ENCODE measurements at places on chromosomes 13 and 19.

DNA sequence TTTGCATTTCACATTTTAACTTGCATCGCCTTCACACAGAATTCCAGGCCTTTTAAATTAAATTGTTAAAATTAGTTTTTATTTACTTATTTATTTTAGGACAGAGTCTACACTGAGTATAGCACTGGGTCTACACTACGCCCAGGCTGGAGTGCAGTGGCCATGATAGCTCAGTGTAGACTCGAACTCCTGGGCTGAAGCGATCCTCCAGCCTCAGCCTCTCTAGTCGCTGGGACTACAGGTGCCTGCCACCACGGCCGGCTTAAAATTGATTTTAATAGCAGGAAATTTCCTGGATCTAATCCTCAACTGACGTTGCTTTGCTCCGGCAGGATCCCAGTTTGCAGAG is 301 bp upstream of the ZNF610 start:
- DNase-seq: no peak

- DNase-seq: no peak
These were observed 407.8 kb downstream of the OLFM4 start for GRCh38 chr13:53436396-53436795.

DNA sequence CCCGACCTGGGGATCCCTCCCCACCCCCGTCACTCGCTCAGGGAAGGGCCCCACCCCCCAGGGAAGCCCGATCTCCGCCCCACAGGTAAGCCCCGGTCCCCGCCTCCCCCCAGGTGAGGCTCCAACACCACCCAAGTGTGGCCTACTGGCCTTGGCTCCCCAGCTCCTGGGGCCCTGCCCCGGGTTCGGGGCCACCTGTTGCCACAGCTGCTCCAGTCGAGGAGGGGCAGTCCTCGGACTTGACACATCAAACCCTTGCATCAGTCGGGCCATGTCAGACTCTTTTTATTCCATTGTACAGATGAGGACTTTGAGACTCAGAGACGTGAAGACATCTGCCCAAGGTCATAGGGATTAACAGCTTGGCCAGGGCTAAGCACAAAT is 512 bp downstream of the CC2D1A start:
- DNase-seq: no peak

GRCh38 chr19:50324331-50324730 is 4.8 kb downstream of the KCNC3 start:
- no peak for DNase-seq

- no peak for DNase-seq
These were observed 3.0 kb upstream of the SLC6A16 start for GRCh38 chr19:49327878-49328544.

DNA sequence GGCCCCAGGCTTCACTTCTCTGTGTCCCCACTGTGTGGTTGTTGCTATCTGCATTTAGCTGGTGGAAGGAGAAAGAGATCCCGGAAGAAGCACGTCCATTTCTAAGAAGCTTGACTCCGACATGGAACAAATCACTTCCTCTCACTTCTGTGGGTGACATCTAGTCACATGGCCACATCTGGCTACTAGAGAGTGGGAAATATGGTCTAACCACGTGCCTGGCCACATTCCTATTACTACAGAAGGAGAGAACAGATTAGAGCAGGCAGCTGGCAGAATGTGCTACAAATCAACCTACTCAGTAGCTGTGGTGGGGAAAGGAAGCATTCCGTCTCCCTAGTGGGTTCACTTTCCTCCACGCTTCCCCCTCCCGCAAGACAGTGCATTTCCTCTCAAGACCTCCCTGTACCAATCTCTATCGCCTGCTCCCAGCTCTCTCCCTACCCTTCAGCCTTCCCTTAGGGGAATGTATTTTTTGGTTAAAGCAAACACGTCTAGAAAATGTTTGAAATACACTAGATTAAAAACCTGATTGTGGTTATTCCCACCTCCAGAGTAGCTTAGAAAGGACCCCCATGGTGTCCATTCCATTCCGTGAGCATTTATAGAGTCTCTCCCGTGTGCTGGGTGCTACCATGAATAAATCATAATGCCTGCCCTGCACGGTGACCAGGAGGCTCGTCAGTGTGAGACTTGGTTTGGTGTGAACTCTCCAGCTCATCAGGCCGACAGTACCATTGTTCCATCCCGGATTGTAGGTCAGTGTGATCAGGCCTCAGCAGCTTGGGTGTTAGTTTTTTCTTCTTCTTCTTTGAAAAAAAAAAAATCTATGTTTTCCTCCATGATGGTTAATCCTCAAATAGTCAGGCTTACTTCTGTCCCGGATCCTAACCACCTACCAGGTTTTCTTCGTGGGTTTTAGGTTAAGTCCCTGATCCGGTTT is 8.0 kb upstream of the AMER2 start:
- DNase-seq: no peak

GRCh38 chr13:107020393-107020792 is 452.5 kb upstream of the ARGLU1 start:
- no peak for DNase-seq

DNA sequence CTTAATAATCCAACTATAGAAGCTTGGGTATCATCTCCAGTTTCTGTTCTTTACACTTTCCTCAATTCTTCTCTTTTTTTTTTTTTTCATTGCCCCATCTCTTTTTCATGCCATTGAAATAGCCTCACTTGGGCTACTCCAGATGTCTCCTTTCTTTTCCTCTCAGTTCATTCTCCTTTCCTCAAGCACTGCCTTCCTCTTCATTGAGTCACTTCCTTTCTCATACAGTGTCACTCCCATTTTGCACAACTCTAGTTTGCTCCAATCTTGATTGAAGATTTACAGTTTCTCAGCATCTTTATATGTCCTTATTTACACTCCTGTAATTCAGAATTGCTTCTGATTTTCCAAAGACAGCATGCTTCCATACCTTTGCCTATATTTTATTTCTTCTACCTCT is 61.3 kb downstream of the IPO5 start:
- DNase-seq: no peak

GRCh38 chr19:38009650-38010242 is 102.7 kb downstream of the SIPA1L3 start:
- DNase-seq: no peak

DNA sequence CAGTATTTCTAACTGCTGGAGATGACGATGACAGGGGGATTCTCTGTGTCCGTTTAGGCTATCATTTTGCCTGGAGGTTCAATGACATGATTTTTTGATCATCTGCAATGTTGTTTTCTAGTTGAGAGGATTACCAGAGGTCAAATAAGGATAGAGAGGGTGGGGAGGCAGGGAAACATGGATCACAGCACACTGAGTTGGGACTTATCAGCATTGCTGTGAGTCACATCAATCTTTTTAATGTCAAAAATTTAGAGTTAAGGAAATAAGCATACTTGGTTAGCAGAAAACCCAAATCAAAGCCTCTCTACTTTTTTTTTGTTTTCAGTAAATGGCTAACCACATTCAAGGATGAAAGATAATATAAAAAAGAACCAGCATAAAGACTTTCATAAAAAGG is 43.0 kb upstream of the CSNK1A1L start:
- DNase-seq: no peak

GRCh38 chr19:57748029-57748428 is 1.4 kb downstream of the ZNF776 start:
- no peak for DNase-seq

Data from esophagus squamous epithelium (tissue), 5 donors.